ENCODE measurements at places on chromosomes 5 and 9.

GRCh38 chr5:179772351-179772750 is 21.4 kb upstream of the LTC4S start:
- no peak for DNase-seq

- no peak for DNase-seq
Measured at GRCh38 chr5:178113841-178114324, 551 bp downstream of the N4BP3 start.

GRCh38 chr5:23389291-23390101 is 117.9 kb upstream of the PRDM9 start:
- no peak for DNase-seq

DNA sequence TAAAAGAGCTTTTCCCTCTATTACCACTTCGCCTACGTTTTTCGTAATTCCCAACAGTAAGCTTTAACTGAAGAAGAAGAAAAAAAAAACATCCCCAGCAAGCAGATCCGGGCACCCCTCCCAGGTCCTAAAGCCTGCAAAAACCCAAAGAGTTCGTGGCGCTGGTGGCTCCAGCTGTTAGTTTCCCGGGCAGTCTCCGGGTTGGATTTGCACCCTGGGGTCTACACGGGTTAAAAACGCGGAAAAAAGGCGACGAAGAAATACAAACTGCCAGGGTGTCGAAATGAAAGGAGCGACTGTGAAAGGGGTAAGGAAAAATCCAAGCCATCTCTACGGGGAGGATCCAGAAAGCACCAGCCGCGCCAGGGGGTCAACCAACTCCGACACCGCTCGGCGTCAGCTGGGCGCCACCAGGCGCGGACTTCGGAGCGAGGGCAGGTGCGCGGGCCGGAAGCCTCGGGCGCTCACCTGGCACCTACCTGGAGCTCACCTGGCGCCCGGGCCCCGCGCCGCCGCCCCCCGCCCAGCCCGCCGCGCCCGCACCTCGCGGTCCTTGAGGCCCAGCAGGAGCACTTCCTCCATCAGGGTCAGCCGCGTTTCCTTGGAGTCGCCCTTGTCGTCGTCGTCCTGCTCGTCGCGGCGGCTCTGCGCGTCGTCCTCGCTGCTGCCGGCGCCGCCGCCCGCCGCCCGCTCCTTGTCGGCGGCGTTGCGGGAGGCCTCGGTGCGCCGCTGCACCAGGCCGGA is 680 bp downstream of the GOLPH3 start:
- DNase-seq, result no peak

GRCh38 chr9:75146229-75146628 is 57.9 kb downstream of the OSTF1 start:
- DNase-seq, result no peak

All from cortex of kidney (tissue), 1 donor.